ENCODE measurements at places on chromosomes 7 and 10.

GRCh38 chr7:2997014-2997413, 46.7 kb downstream of the CARD11 start:
- DNase-seq = no peak

DNA sequence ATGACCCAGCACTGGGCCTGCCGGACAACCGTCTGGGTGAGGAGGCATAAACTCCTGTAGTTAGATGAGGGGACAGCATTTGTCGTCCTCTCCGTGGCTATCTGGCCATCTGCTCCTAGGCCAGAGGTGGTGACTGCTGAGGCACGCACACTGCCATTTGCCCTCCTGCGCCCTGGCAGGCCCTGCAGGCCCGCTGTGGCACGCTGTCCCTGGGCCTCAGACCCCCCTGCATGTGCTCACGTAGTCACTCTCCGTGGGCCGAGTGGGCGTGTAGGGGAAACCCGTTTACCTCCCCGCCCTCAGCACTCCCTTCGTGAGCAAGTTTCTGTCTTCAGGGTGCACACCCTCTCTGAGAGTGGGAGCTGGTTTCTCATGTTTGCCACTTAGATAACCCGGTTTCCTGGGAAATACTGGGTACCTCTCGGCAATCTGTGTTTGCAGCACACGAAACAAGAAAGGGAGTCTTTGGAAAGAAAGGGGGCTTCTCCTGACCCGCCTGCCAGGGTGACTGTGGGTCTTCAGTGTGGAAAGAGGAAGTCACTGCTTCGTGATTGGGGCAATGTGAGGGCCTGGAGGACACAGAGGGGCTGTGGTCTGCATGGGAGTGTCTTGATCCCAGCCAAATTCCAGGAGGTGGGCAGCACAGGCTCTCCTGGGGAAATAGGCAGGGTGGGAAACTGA, 10.8 kb downstream of the ADAMTS14 start:
- DNase-seq = no peak

GRCh38 chr10:113663908-113664307, at the start of gene NRAP:
Gene NRAP, minus strand, starts transcription at chr10:113664041. Its CDS starts 159 bp downstream, at chr10:113663882.
- no peak for DNase-seq

- no peak for DNase-seq
These were observed 73.9 kb downstream of the KIAA1549 start for GRCh38 chr7:138907201-138907847.

DNA sequence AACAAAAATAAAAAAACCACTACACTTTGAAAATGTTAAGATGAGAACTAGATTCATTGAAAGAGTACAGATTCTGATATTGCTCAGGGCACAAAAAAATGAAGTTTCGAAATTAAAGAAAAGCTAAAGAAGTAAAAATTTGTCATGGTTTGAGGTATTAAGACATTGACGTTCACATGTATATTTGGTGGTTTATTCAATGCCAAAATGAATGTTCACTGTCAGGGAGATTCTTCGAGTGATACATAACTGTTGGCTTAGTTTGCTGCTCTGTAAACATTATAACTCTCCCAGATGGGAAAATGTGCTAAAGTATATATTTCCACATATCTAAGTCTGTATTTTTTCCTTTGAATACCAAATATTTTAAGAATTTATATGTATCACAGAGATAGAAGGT, 345.0 kb downstream of the SEMA3D start:
- DNase-seq = no peak

- DNase-seq = no peak
These were observed 43.0 kb downstream of the SUFU start for GRCh38 chr10:102546606-102547320.

DNA sequence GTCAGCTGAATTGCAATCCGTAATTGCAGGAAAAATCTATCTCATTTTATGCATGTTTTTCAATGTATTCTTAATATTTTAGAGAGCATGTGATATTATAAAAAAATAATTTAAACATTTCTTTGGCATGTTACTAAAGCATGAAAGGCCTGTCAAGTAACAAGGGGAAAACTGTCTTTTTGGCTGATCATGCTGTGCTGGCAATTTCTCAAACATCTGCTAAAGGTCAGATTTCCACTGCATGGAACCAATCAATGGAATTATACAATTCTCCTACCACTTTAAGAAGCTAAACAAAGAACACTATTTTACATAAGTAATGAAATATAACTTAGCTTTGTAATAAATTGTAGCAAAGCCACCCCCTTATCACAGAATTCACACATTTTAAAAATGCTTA, 49.4 kb downstream of the JMJD1C start:
- DNase-seq = no peak

DNA sequence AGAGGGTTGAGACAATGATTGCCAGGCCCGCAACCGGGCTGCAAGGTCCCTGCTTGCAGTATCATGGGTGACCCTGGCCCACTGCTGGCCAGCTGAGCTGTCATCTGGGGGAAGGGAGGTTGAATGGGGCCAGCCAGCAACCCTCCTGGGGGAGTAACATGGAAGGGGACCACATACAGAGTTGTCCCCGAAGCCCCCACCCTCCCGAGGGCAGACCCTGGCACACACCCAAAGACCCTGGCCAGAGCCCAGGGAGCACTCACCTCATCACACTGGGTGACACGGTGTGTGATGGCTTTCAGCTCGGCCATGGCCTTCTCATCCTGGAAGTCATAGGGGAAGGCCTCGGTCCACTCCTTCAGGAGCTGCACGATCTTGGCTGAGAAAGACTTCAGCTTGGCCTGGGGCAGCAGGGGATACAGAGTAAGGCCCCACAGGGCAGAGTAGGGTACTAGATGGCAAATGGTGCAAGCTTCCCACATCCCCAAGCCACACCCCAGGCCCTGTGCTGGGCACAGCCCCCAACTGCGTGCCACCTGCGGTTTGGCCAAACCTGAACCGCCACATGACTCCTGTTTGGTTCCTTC, 63.4 kb downstream of the CSGALNACT2 start:
- DNase-seq = no peak

GRCh38 chr7:131098527-131098926, 229.1 kb upstream of the MKLN1 start:
- no peak for DNase-seq

DNA sequence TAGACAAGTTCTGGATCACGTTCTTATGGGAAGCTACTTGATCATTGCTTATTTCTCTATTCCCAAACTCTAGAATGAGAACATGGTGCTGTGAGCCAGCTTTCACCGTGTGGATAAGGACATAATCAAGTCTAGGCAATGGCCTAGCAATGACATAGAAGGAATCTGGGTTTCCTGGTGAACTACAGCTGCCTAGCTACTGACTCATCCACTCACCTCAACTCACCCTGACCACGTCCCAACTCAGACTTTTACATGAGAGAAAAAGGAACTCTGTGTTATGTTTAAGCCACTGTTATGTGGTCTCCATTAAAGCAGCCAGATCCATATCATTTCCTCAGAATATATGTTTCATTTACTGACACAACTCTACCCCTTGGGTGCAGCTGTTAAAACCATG, 18.8 kb upstream of the MET start:
- DNase-seq = no peak

DNA sequence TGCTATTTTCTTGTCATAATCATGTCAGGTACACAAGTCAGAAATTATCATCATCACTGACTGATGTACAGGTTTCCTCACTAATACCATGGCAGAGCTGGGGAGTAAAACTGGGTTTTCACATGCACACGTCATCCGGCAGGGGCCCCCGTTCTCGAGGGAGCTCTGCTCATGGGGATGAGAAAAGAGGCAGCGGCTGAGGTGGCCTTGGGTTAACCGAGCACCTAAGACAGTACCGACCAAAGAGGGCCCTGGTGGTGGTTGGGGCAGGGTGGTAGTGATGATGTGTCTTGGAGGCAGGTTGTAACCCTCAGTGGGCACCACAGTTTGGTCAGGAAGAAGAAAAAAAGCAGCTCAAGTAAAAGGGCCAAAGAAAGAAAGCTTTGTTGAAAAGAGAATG, 12.1 kb upstream of the TRPV6 start:
- no peak for DNase-seq

DNA sequence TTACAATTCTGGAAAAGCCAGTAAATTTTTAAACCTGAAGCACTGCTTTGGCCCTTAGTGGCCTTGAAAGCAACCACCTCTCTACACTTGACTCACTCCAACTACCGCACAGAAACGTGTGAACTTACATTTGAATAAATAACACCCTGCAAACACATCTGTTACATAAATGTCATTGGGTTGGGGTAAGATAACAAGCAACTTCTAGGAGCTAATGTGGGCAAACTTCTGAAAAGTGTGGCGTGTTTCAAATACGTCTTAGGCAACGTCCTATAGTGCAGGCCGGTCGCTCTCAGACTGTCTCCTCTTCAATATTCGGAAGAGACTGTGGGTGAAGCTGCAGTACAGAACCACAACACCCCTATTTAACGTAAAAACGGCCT, 474 bp downstream of the ORC5 start:
- no peak for DNase-seq

DNA sequence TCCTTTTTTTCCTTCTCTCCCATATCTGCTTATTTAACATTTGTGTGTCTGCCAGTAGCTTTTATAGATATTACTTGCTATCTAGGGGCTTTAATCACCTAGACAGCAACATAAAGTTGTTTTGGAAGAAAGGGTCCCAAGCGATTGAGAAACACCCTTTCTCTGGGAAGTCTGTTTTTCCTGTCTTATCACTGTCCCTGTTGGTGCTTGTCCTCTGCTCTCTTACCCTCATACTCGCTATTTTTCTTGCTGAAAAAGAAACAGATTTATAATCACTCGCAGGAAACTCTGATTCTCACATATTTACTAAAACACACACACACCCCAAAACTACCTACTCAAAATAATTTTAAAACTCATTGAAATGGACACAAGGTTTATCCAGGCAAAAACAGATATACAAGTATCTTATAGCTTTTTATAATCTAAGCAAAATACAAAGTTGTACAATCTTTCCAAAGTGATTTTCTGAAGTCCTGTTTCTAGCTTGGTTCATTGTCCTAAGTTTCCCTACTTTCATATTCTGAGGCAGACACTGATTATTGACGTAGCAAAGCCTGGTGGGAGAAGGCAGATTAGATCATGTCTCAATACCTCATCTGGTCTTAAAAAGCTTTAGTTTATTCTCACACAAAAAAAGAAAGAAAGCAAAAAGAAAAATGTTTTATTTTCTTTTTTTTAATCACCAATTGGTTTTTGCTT, 157.3 kb downstream of the CACNA2D1 start:
- no peak for DNase-seq

DNA sequence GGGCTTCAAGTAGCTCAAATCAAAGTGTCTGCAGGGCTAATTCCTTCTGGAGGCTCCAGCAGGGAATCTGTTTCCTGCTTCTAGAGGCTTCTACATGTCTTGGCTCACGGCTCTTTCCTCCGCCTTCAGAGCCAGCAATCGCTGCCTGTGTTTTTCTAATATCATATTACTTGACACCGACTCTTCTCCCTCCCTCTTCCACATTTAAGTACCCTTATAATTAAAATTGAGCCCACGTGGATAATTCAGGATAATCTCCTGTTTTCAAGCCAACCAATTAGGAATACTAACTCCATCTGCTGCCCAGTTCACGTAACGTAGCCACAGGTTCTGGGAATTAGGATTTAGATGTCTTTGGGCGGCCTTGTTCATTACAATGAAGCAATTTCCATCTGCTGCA, 372.2 kb downstream of the DPP6 start:
- no peak for DNase-seq

DNA sequence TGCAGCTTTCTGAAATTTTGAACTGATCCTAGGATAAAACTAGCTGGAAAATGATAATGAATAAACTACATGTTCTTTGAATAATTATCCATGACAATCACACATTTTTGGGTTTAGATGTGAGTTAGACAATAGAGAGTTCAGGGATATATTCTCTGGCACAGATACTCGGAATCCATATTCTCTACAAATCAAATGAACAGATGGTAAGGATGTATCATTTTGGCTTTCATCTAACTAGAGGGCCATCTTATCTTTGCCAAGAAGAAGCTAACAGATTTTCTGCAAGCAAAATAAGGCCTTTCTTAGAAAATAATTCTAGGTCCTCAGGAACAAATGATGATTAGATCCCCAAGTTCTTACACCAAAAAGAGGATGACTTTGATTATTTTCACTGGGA, 355.9 kb upstream of the C7orf33 start:
- DNase-seq = no peak

DNA sequence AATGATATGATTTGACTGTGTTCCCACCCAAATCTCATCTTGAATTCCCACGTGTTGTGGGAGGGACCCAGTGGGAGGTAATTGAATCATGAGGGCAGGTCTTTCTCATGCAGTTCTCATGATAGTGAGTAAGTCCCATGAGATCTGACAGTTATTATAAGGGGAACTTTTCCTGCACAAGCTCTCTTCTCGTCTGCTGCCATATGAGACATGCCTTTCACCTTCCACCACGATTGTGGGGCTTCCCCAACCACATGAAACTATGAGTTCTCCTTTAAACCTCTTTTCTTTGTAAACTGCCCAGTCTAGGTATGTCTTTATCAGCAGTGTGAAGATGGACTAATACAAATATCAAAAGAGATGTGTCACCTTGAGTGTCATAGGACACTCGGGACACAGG, 502.7 kb upstream of the PODXL start:
- DNase-seq = no peak

- DNase-seq = no peak
These were observed 61.7 kb upstream of the PPP2R2D start for GRCh38 chr10:131838966-131839742.

- DNase-seq = no peak
These were observed 29.1 kb upstream of the FAM20C start for GRCh38 chr7:163298-163695.

DNA sequence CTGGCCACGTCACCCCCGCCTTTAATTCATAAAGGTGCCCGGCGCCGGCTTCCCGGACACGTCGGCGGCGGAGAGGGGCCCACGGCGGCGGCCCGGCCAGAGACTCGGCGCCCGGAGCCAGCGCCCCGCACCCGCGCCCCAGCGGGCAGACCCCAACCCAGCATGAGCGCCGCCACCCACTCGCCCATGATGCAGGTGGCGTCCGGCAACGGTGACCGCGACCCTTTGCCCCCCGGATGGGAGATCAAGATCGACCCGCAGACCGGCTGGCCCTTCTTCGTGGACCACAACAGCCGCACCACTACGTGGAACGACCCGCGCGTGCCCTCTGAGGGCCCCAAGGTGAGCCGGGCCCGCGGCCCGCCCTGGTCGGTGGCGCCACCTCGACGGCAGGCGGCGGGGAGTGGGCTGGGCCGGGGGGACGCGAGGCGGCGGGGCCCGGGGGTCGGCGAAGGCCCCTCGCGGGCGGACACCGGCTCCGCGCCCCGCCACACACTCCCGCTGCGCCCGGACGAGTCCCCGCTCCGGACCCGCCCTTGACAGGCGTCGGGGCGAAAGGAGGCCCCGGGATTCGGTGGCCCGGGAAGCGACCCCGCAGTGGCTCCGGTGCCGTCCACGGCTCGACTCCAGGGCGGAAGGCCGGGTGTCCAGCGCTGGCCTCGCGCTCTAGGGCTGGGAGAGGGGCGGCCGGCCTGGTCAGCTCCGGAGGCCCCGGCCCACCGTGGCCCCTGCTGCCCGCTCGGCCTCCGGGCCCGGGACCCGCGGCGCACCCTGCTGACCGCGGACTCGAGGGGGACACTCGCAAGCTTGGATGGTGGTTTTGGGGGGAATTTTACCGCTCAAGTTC, 557 bp downstream of the BAG3 start:
- DNase-seq = no peak

- DNase-seq = no peak
These were observed 115.8 kb downstream of the PLXDC2 start for GRCh38 chr10:19931894-19932590.
